ENCODE measurements at places on chromosomes 11 and 22. TPM values are rescaled to one million over a fixed set of nuclear protein-coding genes. Genes with fewer than 3 reads are reported as not detected.

TMEM41B gene
- total RNA-seq = 36.7 TPM

PATE1 gene
- not detected for total RNA-seq

GRCh38 chr11:103659206-103659618 lies 377.2 kb upstream of the DDI1 start:
- DNase-seq = no peak

DNA sequence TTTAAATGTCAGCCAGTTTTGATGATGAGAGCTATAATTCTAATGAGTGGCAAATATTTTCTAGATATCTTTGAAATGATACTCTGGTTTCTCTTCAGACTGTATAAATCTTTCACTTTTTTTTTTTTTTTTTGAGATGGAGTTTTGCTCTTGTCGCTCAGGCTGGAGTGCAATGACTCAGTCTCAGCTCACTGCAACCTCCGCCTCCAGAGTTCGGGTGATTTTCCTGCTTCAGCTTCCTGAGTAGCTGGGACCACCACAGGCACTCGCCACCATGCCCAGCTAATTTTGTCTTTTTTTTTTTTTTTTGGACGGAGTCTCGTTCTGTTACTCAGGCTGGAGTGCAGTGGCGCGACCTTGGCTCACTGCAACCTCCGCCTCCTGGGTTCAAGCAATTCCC lies 113.6 kb downstream of the TEAD1 start:
- DNase-seq = peak; percentile 90

DNA sequence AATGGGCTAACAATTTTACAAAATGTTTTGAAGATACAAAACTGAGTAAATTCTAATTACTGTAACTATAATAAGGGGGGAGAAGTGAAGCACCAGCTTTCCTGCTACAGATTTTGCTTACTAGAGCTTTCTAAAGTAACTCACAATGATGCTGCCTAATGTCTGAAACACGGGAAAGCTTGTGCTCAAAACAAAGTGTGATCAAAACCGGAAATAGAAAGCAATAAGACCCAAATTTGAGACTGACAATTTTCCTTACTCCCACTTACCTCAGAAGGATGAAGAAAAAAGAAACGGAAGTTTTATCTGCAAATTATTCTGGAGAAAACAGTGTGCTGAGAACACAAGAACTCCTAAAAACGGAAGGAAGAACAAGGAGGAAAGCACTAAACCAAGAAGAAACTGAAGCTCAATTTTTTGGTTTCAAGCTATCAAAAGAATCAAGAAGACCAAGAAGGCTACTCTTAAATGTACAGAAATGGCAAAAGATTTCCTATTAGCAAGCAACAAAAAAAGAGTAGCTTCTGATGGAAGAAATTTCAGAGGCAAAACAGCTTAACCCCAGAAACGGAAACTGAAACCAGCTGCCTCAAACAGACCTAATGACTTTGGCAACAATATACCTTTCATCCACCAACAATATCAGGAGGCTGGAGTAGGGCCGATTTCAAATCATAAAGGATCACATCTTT lies 33.4 kb downstream of the AMBRA1 start:
- DNase-seq = peak; percentile 41
